Iris pigment epithelial cell (primary cell): ENCODE measurements at places on chromosomes 7 and 10.
A peak's percentile ranks its signal among the peaks of the same experiment; 100 is the strongest.

- DNase-seq, result no peak
These were observed 477.5 kb upstream of the FOXK1 start for GRCh38 chr7:4204513-4205165.

DNA sequence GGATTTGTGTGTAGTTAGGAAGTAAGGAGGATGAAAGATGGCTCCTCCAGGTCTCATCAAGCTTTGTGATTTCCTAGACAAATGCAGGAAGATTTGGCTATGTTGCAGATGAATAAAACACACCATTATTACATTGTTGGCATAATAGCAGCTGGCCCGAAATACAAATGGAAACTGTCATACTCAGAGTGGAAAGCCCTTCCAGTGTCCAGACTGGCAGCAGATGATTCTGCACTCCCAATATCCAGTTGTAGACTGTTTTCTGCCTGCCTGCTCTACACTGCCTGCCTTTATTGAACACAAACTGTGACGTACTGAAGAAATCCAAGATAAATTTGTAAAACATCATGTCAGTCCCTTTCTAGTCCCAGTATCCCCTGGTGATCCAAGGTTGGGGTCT lies 99.7 kb upstream of the FZD1 start:
- peak; percentile 6 for DNase-seq

- no peak for DNase-seq
These were observed 7.2 kb upstream of the C1GALT1 start for GRCh38 chr7:7175075-7175695.

GRCh38 chr7:95730493-95731280 lies 41.7 kb upstream of the DYNC1I1 start:
- no peak for DNase-seq

DNA sequence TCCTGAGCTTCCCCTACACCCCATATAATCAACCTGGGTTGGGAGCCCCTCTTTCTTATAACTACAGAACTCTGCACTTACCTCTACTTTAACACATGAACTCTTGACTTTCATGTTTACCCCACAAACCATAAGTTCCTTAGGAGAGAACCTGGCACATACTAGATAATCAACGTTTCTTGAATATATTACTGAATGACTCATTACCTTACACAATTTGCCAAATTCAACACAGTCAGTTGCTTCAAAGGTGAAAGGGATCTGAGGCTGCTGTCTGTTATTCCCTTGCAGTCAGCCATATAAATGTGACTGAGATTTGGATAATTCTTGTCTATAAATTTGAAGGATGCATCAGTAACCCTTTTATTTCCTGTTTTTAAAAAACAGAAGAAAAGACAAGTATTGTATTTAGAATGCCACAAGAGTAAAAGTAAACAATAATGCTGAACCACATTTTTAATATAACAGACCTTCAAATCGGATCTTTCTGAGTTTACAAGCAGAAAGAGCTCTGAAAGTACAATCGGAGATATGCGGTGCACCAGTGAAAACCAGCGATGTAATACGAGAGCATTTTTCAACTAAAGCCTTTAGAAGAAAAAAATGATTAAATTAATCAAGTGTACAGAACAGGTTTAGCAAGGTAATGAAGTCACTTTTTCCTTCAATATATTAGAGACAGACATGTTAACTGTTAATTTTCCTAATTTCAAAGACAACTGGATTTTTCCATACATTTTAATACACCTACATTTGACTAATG lies 29.5 kb upstream of the LRRC17 start:
- peak; percentile 89 for DNase-seq

DNA sequence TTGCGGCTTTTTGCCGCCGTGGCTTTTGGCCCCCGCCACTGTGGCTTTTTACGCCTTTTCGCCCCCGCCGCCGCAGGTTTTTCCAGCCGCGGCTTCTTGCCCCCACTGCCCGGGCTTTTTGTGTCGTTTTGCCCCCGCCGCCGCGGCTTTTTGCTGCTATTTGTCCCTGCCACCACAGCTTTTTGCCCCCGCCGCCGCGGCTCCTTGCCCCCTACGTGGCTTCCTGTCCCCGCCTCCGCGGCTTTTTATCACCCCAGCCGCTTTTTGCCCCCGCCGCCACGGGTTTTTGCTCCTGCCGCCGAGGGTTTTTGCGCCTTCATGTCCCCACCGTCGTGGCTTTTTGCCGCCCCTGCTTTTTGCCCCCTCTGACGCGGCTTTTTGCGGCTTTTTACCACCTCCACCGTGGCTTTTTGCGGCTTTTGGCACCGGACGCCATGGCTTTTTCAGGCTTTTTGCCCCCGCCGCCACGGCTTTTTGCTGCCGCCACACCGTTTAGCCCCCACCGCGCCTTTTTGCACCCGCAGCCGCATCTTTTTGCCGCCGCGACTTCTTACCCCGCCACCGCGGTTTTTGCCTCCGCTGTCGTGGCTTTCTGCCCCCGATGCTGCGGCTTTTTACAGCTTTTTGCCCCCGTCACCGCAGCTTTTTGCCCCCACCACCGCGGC lies 637.0 kb downstream of the ZNF716 start:
- DNase-seq, result no peak

DNA sequence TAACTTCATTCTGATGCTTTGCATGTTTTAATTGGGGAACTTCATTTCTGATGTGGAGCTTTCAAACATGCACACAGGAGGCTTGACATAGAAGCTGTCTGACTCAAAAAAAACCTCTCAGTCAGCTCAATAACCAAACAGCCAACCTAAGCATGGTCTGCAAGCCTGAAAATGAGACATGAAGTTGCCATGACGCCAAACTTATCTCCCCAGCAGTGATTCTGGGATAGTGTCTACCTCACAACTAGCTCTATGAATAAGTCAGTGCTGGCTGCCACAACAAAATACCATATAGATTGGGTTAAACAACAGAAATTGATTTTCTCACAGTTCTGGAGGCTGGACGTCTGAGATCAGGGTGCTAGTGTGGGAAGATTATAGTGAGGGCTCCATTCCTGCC lies 244.2 kb downstream of the CCDC3 start:
- DNase-seq, result no peak

DNA sequence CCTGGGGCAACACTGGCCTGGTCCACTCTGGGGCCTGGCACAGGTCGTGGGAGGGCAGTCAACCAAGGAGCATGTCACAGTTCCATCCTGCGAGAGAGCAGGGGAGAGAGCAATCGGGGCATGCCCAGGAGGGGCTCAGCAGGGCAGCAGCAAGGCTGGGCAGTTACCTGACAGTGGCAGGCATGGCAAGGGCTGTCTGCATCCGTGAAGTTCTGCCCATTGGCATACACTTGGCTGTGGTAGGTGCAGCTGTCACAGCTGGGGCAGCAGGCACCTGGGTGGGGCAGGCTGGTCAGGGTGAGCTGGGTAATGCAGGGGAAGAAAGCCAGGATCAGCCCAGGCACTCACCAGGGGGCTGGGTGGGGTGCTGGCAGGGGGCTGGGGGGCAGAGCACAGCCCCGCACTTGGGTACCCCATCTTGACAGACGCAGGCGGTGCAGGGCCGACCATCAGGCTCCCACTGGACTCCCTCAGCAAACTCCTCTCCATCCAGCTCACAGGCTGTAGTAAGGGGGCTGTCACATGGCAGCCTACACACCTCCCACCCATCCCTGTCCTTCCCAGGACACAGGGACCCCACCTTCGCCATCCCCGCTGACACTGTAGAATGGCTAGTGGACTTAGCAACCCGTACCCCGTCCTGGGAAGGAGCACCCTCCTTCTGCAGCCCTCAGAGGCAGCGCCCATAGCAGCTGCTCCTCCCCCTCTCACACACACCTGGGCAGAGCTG lies 17.8 kb downstream of the KCP start:
- DNase-seq, result no peak

- DNase-seq, result peak; percentile 73
These were observed 42.6 kb downstream of the BAMBI start for GRCh38 chr10:28719789-28720436.

DNA sequence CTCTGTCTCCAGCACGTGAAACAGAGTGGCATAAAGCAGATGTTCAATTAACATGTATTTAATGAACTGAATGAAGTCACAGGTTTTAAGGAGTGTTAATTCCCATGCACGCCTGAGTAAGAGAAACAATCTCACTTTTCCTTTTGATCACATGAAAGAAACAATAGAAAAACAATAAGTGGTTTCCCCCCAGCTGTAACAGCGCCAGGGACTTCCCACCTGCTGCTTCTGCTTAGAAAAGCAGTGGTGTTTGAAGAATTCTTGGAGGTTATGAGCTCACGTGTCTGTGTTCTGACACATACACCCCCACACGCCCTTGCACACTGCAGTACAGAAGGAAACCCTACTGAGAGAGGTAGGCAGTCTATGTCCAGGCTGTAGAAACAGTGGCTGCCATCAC lies 51.3 kb upstream of the FRMD4A start:
- DNase-seq, result peak; percentile 33

DNA sequence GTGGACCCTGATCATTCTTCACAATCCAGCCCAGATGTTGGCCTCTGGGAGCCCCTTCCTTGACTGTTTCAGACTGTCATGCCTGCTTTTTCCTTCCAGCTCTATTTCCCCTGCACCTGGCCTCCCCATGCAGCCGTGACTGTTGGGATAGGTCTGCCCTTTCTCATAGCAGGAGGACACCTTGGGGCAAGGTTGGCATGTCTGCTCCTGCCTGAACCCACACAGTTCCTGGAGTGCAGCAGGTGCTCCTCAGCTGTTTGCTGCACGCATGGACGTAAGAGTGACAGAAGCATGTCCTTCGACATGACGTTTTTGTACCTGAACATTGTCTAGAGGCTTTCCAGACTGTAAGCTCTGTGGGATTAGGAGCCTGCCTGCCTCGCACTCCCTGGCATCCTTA lies 24.0 kb downstream of the POR start:
- DNase-seq, result no peak

GRCh38 chr10:1150638-1150955 lies 94.4 kb downstream of the WDR37 start:
- DNase-seq, result no peak

DNA sequence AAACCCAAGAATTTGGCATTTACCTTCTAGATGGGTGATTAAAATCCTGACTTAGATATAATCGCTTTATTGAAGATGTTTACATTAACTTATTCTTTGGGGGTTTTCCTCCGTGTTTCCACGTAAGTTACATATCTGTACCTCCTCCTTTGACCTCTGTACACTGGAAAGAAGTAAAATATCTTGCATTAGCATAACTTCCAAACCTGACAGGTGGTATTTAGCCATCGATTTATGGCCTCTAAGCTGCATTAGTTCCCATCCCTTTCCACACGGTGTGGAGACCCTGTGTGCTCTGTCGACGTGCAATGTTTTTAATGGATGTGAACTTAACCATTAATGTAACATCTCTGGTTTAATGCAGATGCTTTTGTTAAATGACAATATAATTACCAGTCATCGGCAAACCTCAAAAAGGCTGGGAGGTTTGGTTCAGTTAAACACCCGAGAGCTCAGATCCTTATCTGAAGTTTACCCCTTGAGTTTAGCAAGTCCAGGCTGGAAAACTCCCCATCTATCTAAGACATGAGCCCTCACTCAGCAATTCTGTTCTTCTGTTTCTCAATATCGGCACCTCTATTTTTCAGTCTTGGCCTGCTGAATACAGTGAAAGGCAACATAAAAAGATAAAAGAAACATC lies 295.2 kb downstream of the GATA3 start:
- DNase-seq, result no peak

- DNase-seq, result no peak
These were observed 123.0 kb downstream of the NOC3L start for GRCh38 chr10:94239696-94240095.

GRCh38 chr7:3538041-3538440 lies 237.0 kb downstream of the SDK1 start:
- no peak for DNase-seq

GRCh38 chr7:112157072-112157471 lies 49.1 kb downstream of the DOCK4 start:
- peak; percentile 84 for DNase-seq

DNA sequence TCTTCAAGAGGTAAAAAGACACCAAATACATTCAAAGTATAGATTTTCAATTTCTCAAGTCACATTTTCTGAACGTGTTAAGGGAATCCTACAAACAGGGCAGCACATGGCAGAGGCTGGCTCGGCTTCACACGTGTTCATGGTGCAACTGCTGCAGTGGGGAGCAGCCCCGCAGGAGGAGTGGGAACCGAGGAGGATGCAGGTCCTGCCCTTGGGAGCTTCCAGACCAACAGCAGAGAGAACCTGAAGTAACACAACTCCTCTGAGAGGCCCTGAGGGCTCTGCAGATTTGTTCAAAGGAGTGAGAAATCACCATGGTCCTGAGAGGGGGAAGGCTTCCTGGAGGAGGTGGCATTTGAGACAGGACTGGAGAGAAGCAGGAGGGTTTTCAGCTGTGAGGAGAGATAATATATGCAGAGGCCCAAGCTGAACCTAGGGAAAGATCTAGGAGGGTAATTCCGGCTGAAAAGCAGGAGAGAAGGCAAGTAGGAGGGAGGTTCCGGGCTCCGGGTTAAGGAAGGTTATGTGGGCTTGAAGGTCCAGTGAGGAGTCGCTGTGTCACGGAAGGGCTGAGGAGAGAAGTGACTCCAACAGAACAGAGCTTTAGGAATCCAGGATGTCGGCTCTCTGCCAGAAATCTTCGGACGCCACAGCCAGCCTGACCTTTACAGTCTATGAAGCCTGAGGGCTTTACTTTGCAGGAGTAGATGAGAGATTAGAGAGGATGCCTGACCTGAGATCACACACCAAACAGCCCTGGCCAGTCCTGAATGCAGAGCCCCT lies 77.5 kb downstream of the GPR26 start:
- no peak for DNase-seq

DNA sequence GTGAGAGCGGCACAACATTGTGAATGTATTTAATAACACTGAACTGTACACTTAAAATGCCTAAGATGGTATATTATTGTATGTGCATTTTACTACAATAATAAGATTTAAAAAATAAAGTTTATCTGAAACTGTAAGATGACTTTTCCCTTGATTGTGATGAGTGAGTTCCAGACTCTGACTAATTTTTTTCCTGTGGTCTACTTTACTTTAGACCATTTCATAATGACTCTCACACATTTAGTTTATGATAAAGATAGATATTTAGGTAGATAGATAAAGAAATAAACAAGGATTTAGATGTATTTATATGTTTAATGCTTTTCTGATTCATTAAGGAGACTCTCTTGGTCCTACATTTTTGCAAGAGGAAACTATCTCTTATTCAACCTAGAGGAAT lies 835.9 kb upstream of the SORCS1 start:
- DNase-seq, result no peak

- DNase-seq, result peak; percentile 72
These were observed 201.4 kb downstream of the PTEN start for GRCh38 chr10:88064608-88065382.

DNA sequence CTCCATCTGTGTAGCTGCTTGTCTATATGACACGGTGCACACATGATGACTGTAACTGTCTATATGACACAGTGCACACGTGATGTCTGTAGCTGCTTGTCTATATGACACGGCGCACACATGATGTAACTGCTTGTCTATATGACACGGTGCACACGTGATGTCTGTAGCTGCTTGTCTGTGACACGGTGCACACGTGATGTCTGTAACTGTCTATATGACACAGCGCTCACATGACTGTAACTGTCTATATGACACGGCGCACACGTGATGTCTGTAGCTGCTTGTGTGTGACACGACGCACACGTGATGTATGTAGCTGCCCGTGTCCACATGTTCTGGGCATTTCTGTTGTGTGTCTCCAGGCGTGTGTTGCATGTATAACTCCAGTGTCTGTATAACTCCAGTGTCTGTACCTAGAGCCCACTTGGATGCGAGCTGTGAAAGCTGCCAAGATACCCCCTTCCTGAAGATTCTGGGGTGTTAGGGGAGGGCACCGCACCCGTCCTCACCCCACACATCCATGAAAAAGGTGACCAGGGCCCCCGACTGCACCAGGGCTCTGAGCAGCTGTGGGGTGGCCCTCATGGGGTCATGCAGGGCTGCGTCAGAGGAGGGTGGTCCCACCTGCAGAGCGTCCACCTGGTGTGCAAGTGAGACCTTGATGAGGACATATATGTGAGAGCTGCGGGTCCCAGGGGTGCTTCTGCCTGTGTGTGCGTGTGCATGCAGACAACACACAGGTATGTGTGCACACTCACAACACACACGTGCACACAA lies 137.9 kb downstream of the ELFN1 start:
- no peak for DNase-seq
